ENCODE measurements at places on chromosomes 3 and 15.

DNA sequence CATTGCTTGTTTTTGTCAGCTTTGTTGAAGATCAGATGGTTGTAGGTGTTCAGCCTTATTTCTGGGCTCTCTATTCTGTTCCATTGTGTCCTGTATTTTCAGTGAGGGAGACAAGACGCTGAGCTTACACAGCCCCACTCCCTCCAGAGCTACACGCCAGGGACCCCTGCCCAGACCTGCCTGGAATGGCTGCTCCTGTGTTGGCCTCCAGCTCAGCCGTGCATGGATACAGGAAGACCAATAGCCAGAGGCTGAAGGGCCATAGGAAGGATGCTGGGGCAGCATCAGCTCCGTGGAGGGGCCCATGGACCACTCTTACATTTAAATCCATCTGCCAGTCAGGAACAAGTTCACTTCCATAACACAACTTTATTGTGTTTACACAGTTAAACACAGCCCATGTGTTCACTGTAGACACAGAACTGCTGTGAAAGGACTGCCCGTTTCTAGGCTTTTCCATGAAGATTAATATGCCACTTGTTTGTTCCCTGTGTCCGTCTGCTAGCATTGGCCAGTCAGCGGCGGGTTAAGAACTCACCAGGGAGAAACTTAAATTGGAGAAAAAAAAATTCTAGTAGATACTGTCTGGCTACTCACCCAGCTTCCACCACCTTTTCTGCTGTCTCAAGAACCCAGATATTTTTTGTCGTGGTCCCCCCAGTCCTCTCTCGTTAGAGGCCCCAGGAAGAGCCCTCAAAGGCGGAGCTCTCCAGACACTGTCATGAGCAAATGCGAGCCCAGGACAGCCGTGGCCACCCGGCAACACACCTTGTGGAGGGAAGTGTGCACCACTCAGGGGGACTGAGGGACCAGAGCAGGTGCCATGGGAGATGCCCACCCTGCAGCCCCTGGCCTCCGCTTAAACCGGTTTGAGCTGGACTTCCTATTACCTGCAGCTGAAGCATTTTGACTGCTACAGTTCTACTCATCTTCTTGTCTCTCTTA lies 142.3 kb upstream of the MEF2A start:
- DNase-seq = no peak

DNA sequence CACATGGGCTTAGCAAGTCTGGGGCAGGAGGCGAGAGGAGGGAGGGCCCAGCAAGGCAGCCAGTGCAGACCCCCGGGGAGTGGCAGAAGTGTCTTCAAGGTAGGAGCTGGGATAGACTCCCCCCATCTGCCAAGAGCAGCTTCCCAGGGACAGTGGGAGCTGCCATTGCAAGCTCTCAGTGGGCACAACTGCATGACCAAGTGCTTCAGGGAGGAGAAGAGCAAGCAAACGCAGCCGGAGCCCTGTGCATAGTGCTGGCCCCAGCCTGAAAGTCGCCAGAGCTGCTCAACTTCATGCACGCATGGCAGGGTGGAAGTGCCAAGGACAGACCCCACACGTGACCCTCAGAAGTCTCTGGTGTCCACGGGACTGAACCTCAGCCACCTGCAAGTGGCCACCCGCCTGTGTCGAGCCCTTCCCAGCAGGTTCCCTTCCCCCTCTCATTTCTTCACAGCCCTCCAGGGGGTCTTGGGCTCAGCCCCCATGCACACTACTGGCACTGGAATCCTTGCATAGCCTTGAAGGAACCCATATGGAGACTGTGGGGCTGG lies 89.4 kb downstream of the PLXNA1 start:
- no peak for DNase-seq

DNA sequence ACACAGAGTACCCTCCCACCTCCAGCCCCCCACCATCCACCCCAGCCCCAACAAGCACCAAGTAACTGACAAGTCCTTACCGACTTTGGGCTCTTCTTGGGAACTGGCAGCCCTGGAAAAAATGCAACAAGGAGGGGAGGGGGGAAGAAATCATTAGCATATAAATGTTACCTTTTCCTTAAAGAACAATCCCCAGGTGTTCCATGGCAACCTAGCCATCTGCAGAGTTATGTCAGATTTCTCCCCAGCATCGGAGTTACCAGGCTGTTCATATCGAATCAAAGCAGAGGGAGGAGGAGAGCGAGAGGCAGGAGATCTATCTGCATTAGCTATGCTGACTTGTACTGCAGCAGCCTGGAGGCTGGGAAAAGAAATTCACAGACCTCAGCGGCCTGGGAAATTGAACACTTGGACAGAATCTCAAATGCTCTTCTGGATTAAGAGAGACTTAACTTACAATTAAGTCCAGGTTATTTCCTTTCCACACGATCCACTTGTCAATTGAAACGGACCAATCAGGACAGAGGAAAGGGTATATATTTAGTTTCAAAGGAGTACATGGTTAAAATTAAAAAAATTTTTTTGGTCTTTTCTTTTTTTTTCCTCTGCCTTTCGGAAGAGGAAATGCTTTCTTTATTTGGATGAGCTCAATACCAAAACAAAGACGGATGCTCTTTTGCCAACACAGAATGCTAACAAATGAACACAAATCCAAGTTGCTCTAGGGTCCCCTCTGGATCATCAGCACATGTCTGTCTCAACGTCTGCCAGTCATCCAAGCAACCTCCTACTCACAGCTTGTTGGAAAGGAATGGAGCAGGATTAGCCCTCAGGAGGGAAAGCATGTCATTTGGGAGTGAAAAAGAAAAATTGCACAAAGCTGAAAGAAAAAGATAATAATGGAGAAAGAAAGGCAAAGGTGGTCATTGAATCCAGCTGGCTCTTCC lies 637.1 kb downstream of the MAGI1 start:
- DNase-seq = no peak

DNA sequence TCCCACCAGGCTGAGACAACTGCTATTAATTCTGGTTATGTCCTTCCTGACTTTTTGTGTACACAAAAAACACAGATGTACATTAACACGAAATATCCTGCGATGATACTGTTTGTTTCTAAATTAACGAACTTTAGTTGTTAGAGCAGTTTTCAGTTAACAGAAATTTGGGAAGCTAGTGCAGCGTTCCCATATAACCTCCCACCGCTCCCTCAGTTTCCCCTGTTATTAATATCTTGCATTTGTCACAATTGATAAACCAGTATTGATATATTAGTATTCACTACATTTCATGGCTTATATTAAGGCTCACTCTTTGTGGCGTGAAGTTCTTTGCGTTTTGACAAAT lies 45.3 kb upstream of the RNU6-1 start:
- no peak for DNase-seq

- DNase-seq = no peak
Observed at GRCh38 chr3:193680220-193680619, 87.2 kb downstream of the OPA1 start.

- no peak for DNase-seq
Observed at GRCh38 chr15:66798426-66799061, 96.5 kb downstream of the SMAD6 start.

GRCh38 chr15:44790656-44791055 lies 54.3 kb downstream of the TRIM69 start:
- no peak for DNase-seq

DNA sequence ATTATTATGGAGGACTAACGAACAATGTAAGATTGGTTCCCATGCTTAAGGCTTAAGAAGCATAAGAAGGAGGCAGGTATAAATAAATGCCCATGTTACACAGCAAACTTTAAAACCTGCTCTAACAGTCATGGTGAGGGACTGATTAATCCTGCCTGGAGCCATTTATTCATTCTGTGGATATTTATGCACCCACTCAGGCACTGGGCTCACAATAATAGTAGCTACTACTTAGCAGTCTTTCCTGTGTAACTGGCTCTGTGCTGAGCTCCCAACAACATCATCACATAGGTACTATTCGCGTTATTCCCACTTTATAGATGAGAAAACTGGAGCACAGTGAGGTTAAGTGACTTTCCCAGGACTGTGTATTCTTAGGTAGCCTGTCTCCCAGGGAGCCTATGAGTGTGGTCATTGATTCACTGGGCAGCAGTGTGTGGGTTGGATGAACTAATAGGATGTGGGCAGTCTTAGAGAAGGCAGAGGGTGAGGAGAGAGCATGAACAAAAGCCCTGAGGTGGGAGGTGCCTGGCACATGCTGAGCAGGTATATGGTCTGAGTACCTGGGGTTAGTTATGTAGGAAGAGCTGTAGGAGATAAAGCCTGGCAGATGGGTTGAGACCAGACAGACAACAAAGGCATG lies 44.1 kb upstream of the UMPS start:
- no peak for DNase-seq

DNA sequence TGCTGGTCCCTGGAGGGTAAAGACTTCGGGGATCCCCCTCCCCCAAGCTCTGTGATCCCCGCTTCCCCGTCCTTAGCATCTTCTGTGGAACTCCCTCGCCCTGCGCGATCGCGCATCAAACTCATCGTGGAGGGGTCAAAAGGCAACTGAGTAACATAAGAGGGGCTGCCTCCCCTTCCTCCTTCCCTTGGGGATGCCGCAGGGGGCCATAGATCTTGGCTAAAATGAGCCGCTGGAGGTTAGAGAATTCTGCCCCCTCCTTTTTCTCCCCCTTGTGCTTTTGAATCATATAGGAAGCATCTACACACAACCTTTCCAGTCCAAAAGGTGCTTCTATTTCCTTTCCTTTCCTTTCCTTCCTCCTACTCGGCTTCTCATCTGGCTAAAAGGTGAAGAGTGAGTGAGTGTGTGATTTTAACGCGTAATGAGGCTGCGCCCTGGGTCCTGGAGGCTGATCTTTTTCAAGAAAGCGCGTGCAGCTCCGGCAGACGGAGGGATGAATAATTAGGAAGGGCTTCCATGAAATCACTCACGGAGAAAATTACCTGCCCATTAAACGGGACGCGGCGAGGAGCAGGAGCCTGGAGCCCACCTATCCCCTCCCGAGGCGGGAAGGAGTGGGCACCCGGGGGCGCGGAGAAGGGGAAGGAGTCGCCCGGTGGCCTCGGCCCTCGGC lies 831 bp upstream of the ROBO2 start:
- no peak for DNase-seq

DNA sequence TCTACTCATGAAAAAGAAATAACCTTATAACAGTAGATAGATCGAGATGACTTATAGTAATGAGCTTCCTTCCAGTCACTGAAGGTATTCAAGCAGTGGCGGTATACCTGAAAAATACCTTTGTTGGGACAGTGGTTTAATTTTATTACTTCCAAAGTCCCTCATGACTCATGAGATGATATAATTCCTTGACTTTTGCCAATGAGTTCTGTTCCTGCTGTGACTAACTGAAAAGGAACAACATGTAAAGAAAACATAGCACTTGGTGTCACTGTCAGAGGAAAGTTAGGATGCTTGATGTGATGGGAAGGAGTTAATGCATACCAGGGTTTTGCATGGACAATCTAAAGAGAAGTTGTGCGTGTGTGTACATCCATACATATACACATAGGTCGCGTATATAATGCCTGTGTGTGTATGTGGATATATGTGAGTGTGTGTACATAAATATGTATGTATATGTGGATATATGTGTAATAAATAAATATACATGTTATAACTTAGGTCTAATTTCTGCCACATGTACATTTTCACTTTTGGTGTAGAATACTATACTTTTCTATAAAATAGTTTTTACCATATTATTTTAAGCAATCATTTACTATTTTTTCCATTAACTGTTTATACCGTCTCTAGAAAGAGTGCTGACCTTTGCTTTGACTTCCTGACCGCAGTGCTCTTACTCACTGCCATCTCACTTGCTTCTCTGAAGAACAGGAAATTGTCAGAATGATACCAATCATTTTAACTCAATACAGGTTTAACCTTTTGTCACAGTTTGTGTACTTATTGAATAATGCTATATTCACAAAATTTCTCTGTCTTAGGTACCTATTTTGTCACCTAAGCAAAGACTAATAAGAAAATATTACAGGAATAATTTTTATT lies 12.6 kb upstream of the PAK2 start:
- no peak for DNase-seq

DNA sequence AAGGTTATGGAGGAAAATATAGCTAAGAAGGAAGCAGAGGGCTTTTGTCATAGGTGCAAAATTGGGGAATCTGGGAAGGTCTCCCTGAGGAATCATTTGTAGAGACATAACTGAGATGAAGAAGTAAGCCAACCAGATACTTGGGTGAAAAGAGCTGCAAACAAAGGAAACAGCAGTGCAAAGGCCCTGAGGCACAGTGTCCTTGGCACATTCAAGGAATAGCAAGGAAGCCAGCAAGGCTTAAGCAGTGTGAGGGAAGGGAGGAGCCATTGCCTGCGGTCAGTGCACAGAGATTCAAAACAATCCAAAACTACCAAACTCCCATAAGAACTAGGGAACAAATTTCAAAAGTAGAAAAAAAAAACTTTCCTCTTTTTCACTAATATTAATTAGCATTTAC lies 88.3 kb downstream of the WDR49 start:
- no peak for DNase-seq

GRCh38 chr3:142628801-142629200 lies 32.6 kb downstream of the PLS1 start:
- no peak for DNase-seq

DNA sequence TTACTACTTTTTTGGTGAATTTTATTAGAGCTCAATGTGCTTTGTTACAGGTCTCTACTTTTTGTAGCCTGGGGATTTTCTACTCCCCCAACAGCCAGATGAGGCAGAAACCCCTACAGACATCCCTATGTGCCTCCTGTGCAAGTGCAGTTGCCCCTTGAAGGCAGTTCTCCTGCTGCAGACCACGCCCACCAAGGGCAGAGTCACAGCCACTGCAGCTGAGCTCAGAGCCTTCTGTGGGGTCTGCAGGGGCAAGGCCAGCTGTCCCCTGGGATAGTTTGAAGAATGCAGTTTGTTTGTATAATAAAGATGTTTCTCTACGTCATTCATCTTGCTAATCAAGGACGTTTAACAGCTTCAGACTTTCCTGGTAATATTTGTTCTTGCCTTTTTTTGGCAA lies 76.8 kb downstream of the NPAP1 start:
- DNase-seq = no peak

DNA sequence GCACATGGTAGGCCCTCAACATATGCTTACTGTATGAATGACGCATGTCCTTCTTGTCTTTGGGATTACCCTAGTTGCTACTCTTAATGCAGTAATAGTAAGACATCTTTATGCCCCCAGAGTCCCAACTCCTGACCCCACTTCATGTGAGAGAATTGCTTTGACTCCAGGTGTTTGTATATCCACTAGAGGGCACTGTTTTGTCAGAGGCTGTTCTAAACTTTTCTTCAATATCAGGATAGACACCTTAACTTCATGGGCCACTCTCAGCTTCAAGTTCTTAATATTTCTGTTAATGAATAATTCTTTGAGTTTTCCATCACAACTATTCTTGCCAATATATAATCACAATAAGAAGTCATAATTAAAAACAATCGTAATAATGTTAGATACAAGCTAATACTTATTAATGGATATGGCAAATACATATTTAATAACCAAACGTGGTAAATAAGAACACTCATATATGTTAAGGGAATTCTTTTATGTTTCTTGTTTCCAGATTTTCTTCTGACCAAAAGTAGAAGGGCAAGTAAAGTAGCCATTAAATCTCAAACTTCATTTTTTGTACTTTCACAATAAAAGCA lies 337.2 kb upstream of the DNAJC19 start:
- no peak for DNase-seq

GRCh38 chr3:16824081-16824696 lies 60.6 kb upstream of the PLCL2 start:
- no peak for DNase-seq
